Amygdala (tissue), 56 donors: ENCODE measurements at places on chromosomes 1 and 21.

DNA sequence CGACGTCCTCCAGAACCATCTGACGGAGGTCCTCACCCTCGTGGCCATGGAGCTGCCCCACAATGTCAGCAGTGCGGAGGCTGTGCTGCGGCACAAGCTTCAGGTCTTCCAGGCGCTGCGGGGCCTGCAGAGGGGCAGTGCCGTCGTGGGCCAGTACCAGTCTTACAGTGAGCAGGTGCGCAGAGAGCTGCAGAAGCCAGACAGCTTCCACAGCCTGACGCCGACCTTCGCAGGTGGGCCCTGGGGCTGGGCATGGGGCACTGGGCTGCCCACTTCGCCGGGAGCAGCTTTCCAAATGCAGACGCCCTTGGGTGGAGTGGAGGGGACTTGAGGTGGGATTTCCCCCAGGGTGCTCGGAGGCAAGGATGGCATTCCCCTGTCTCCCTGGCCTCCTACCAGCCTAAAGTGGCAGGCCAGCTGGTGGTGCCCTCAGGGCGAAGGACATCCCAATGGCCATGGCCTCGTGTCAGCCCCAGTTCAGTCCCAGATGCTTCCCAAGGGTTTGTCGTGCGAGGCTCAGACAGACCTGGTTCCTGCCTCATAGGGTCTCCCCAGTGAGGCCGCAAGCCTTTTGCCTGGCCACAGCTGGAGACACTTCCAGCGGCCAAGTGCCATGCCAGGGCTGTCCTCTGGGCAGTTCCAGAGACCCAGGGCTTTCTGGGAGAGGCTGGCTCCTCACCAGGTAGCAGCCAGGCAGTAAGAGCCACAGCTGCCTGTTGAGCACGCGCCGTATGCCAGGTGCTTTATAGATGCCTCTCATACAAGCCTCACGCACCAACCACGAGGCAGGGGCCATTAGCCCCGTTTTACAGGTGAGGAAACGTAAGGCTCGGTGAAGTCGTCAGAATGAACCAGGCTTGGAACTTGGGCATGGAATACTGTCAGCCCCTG is 27.8 kb downstream of the H6PD start:
- no peak for DNase-seq

DNA sequence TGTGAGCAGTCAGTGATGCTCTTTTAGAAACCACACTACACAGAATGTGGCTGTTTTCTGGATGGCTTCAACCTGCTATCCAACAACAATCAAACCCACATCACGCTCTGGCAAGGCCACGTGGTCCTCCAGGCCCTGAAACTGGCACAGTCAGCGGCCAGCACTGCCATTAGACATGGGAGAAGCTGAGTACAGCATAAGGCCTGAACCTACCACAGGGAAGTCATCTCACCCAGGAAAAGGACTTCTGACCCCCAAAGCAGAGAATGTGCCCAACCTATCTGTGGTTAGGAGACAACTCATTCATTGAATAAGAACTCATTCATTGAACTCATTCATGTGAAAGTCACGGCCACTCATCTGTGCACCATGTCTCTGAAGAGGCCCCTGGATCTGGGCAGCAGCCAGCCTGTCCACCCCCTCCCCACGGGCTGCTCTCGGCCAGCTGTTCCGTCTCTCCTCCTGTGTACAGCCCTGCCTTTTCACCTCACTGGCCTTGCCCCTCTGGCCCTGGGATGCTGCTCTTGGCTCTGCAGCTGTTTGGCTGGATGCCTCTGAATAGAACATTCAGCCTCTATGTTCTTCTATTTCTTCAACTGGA is 41.1 kb downstream of the C1orf198 start:
- DNase-seq, result no peak

GRCh38 chr1:26358411-26359384 is 4.8 kb upstream of the CRYBG2 start:
- DNase-seq, result no peak

- no peak for DNase-seq
These were observed 502.3 kb downstream of the NUF2 start for GRCh38 chr1:163824006-163824405.

DNA sequence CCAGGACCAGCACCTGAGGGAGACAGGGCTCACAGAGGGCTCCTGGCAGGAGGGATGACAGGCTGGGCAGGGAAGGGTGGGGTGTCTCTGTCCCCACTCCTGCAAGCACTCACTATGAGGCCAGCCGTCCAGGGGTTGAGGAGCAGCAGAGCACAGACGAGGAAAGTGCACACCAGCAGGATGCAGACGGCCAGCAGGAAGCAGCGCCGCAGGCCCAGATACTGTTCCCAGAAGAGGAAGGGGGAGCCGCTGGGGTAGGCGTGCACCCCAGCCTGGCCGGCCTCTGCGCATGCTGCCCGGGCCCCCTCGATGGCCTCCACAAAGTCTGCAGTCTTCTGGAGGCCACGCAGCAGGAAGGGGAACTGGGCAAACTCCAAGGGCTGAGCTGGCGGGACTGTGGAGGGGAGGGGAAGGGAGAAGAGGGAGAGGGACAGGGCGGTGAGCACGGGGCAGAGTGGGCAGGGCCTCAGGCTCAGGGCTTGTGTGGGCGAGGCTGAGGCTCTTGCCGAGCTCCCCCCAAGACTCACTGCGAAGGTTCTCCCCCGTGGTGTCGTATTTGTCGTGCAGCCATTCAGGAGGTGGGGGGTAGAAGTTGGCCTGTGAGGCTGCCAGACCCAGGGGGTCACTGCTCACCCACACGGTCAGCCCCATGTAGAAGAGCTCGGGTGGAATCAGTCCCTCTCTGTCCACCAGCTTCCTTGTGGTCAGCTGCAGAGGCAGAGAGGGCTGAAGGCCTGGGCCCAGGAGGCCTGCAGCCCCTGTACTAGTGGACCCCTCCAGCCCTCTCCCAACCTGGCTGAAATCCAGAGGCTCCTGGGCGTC is 16.5 kb downstream of the PTCH2 start:
- no peak for DNase-seq

DNA sequence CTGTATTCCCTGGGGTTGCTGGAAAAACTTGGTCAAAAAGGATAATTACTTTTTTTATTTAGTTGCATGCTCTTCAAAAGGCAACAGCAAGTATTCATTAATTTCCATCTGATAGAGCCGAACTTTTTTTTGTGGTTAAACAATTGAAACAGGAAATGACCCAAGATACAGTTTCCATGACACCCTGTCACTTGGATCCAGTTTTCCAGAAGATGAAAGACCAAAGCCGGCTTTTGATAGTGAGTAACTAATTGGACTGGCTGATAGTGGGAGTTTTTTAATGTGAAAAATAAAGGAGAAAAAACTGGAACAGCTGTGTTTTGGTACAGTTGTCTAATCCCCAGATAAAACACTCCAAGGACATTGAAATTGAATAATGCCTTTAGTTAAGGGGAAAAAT is 33.0 kb downstream of the CACHD1 start:
- DNase-seq, result no peak

DNA sequence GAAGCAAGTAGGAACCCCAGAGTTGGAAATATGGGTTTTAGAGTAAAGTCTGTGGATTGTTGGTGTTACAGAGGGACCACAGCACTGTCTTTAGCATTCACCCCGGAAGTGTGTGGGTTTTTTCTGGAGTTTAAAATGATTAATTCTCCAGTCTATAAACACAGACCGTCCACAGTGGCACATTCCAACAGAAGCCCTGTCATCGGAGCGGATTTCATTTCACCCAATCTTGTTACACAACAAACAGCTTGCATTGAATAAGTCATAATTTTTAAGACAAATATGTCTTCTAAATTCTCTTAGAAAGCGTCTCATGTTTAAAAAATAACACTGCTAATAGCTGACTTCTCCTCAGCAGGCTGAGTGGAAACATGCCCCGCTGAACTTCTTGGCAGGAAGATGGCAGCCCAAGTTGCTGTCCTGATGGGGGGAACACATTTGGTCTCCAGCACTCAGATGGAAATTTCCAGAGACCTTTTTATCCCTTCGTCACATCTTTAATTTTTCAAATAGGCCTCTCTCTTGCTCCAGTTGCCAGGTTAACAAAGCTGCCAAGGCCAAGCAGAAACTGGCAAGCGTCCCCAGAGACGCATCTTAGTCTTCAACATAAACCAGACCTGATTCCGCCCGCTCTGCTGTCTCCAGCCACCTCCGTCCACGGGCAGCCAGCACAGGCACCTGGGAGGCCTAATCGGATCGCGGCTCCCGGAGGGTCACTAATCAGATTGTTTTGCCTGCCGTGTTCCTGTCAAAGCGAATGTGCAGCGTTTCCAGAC is 28.8 kb upstream of the SLC19A1 start:
- DNase-seq, result no peak

- no peak for DNase-seq
These were observed 81.5 kb downstream of the RRAGC start for GRCh38 chr1:38778051-38778450.

GRCh38 chr1:1282998-1283397 is 2.8 kb downstream of the SCNN1D start:
- no peak for DNase-seq

GRCh38 chr1:26357121-26357602 is 3.2 kb upstream of the CRYBG2 start:
- no peak for DNase-seq

GRCh38 chr21:33901412-33902288 is 14.0 kb downstream of the ATP5PO start:
- no peak for DNase-seq

GRCh38 chr1:36857754-36858153 is 176.6 kb downstream of the GRIK3 start:
- no peak for DNase-seq

DNA sequence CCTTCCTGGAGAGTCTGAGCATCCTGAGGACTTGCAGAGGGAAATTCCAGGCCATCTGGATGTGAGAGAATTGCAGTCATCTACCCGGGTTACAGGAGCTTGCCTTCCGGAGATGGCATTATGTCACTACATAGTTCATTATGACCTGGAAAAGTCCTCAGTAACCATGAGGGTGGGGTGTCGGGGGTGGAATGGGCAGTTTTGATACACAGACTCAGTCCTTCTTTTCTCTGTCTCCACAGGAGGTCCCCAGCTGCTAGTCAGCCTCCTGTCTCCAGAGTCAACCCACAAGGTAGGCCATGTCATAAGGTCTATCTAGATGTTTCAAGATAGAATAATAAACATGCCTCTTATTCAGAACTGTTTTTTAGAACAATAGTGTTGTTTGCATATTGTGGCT is 268.2 kb upstream of the SGIP1 start:
- DNase-seq, result no peak

DNA sequence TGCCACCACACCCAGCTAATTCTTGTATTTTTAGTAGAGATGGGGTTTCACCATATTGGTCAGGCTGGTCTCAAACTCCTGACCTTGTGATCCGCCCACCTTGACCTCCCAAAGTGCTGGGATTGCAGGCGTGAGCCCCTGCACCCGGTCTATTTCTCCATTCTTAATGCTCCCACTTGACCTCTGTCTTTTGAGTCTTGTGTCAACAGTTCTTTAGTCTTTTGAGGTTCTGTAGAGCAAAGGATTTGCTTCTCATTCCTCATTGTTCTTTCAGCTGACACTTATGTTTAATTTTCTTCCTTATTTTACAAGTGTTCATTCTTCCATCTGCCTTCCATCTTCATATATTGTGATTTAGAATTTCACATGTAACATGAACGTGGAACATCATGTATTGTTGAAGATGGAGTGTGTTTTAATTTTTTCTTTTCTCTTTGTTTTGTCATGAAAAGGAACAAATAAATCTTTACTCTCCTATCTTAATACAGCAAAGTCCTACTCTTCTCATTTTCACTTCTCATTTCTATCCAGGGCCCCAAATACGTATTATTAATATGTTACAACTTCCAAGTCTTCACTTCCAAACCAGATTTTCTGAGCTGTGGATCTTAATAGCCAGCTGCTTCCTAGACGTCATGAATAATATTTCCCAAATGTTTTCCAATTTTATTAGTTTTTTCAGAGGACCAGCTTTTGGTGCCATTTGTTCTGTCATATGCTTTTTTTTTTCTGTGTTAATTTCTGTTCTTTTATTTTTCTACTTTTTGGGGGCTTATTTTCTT is 16.9 kb downstream of the MTF2 start:
- no peak for DNase-seq

DNA sequence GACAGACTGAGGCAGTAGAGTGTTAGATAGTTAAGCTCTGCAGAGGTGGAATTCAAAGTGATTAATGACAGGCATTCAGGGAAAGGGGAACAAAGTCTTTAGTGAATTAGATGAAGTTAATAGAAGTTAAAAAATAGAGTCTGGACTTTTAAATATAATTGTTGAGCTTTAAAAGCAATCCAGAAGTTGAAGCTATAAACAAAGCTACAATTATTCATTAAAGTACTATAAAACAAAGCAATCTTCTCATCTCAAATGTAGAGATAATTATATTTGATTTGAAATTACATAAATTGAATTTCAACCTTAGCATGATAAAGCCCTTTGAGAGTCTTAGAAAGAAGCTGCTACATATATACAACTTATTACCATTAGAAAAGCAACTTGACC is 710.6 kb downstream of the MRPL39 start:
- no peak for DNase-seq

DNA sequence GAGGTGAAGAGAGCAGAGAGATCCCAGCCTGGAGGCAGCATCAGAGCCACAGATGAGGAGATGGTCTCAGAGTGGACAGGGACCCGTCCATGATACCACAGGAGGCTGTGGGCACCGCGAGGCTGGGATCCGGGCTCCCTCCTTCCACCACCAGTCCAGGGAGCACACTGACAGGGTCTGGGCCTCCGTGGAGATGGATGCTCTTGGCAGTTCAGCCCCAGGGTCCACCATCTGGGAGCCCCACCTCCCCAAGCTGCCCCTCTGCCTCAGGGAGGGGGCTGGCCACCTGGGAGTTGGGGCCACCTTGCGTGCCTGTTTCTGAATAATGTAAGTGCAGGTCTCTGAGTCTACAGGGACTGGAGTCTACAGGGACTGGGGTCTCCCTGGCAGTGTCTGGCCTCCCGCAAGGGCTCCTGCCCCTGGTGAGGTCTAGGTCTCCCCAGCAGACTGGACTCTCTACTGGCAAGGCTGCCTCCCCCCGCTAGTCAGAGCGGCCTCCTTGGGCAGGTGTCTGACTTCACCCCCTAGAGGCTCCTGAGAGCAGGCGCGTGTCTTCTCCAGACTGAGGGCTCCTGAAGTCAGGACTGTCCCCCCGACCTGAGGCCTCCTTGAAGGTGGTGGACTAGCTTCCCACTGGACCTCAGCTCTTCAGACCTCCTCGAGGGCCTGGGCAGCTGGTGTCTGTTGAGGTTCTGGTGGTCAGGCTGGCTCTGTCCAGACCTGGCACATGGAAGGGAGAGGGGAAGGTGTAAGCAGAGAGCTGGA is 218.5 kb downstream of the PTPRU start:
- DNase-seq, result no peak

DNA sequence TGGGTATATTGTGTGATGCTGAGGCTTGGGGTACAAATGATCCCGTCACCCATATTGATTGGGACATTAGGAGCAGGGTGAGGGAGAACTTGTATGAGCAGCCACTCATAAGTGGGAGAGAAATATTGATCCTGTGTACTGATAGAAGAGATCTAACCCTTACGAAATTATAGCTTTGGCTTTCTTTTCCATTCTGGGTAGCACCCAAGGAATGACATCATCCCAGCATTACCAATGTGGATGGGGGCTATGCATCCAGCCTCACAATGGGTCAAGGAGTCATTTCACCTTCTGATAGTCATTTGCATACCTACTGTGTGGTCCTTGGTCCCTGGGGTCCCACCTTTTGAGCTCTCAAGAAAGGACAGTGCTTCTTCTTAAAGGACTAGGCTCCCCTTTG is 1.9 kb upstream of the NAV1 start:
- DNase-seq, result no peak

- no peak for DNase-seq
These were observed 23.7 kb downstream of the IRF2BP2 start for GRCh38 chr1:234586304-234586703.

- DNase-seq, result no peak
These were observed 6.3 kb upstream of the TRIM33 start for GRCh38 chr1:114517348-114517747.

GRCh38 chr1:167312871-167313270 is 92.2 kb downstream of the POU2F1 start:
- DNase-seq, result no peak
